ENCODE measurements at places on chromosomes 11 and 22.

- DNase-seq = no peak
Observed at GRCh38 chr11:72675221-72675620, 999 bp upstream of the PDE2A start.

DNA sequence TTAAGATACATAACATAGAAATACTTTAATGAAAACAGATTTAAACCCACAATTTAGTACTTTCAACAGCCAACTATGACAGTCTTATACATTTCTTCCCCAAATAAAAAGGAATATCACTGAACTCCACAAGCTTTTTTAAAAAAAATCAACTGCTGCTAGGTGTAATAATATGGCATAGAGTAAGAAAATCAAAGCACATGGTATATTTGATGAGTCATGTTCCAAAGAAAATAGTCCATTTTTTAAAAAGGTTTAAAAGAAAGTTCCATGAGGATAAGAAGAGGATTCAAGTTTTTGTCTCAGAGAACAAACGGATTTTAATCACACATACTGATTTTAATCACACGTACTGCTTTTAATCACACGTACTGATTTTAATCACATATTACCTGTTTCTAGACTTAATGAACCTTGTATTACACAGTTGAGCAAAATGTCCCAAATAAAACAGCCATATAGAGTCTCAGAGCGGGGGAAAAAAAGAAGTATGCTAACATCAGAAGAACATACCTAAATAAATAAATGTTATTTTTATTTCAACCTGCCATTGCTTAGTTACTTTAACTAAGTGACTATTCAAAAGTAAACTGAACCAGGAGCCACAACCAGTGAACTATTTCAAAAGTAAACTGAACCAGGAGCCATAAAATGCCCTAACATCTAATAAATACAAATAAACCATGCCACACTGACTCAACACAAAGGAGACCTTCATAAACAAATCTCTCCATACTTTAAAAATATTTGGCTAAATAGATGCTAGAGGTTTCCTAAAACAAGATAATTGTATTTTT lies 198.4 kb downstream of the SBF2 start:
- no peak for DNase-seq

DNA sequence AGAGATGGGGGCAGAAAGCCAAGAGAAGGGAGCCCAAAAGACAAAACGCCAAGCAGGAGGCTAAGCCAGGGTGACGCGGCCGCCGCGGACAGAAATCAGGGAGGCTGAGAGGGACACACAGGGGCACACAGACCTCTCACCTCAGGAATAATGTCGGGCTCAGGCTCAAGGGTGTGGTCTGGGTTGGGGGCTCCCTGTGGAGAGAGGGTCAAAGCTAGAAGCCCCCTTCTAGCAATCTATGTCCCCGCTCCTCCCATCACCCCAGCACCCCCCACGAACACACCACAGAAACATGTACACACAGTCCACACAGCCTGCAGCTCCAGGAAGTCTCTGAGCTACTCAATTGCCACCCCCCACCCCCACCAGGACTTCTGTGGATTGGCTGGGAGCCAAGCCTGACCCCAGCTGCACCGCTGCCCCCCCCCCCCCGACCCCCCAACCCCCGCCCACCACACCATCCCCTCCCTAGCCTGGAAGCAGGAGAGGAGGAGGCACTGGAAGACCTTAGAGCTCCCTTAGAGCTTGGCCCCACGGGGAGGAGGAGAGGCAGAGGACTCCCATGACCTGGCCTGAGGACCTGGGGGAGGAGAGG lies 6.9 kb downstream of the BCL9L start:
- no peak for DNase-seq

DNA sequence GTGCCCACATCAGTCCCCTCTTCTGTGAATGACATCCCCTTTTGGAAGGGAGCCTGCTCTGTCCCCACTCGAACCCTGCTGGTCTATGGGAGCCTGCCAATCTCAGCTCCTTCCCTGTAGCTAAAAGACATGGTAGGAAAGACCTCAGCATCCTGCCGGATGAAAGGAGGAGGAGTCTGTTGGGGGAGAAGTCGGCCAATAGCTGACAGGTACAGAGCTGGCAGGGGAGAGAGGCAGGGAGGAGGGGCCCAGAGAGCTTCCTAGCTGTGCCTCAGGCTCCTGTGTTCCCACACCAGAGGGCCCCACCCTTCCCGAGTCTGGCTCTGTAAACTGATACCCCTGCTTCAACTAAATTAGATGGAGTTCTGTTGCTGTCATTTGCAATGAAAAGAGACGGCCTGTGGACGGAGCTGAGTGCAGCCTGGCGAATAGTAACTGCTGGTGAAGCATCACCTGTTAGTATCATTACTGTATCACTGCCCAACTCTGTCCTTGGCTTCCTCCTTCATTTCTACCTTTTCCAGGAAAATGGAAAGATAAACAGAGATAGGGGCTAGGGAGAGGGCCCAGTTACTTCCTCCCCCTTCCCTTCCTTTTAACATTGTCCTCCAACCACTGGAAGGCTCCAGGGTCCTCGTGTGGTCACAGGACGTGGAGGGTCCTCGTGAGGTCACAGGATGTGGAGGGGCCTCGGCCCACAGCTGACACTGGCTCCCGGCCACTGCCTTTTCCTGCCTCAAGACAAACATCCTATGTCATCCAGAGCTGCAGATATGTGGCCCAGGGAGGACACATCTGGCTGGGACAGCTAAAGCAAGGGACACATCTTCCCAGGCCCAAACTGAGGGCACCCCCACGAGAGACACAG lies 15.1 kb downstream of the FXYD6 start:
- no peak for DNase-seq

DNA sequence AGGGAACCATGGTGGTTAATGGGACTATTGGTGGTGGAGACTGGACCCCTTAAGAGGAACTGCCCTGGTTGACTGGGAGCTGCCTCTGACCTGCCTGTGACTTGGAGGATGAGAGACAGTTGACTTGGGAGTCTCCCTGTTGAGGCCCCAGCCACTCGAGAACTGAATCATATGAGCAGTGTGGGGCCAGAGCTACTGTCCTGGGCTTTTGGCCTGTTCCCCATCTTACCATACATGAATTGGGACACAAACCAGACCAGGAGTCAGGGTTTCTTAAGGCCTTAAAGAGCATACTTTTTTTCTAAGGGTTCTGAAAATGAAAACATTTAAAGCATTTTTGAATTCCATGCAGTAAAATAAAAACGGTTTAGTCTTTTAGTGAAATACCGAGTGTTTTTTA lies 92.8 kb downstream of the TEAD1 start:
- no peak for DNase-seq

DNA sequence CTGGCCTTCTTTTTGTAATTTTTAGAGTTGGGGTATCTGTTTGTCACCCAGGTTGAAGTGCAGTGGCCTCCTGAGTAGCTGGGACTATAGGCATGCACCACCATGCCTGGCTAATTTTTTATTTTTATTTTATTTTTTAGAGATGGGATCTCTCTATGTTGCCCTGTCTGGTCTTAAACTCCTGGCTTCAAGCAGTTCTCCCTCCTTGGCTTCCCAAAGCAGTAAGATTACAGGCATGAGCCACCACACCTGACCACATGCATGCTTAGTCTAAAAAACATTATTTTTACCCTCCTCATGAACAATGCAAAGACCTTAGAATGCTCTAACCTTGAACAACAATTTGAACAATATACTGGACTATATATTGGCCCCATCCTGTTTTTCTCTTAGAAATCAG lies 22.1 kb upstream of the PITPNB start:
- DNase-seq = no peak

GRCh38 chr11:12189543-12190235 lies 79.3 kb downstream of the MICAL2 start:
- DNase-seq = no peak

DNA sequence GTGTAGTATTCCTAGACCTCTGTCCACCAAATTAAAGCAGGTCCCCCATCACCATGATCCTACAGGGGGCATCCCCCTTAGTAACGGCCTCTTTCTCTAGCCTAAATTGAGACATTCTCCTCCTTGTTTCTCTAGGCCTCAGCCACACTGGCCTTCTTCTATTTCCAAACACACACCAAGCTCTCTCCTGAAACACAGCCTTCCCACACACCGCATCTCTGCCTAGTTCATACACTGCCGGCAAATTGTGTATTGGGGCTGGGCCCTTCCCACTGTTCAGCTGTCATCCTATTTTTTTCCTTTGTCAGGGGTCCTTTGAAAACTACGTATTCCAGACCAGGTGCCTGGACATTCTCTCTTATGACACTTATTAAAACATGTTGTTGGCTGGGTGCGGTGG lies 11.5 kb upstream of the VPREB1 start:
- no peak for DNase-seq

DNA sequence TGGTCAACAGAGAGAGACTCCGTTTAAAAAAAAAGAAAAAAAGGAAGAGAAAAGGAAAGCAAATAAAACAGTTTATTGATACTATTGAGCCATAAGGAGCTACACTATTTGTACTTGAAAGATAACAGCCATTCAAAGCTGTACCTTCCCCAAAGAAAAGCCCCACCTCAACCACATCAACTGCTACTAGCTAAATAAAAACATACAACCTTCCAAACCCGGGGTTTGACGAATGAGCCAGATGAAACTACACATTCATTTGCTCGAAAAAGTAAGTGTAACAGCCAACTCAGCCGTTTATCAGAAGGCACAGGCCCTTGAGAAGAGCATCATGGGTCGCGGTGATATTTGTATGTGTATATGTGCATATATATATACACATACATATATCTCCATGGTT lies 78.4 kb downstream of the SIK3 start:
- no peak for DNase-seq

- DNase-seq = no peak
Observed at GRCh38 chr11:80748207-80748925, 1307.5 kb upstream of the TENM4 start.

DNA sequence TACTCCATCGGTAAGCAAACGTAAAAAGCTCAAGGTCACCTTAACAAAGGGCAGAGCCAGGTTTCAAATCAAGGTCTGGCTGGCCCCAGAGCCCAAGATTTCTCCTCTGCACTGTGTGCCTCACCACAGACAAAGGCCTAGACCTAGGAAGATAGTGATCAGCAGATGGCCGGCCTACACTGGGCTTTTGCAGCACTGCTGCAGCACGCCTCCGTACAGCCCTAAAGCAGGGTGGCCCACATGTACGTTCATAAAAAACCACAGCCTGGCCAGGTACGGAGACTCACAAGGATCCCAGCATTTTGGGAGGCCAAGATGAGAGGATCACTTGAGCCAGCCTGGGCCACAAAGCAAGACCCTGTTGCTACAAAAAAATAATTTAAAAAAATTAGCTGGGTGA lies 106.3 kb upstream of the PITPNB start:
- no peak for DNase-seq

GRCh38 chr11:484616-485015 lies 22.4 kb downstream of the RNH1 start:
- DNase-seq = no peak

DNA sequence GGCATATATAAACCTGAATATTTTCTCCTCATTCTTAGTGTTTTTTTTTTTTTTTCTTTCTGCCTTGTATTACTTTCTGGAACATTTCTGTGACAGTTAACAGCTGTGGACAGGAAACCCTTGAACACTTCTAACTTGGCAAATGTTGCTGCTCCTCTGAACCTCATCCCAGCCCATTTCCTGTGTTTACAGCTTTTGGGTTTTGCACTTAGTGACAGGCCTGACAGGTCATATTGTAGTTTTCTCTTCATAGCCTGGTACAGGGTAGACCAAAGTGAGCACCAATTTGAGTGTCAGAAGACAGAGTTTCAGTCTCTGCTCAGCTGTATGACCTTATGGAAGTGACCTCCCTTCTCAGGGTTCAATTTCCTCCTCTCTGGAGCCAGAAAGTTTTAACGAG lies 91.6 kb downstream of the STIM1 start:
- DNase-seq = peak; percentile 50

DNA sequence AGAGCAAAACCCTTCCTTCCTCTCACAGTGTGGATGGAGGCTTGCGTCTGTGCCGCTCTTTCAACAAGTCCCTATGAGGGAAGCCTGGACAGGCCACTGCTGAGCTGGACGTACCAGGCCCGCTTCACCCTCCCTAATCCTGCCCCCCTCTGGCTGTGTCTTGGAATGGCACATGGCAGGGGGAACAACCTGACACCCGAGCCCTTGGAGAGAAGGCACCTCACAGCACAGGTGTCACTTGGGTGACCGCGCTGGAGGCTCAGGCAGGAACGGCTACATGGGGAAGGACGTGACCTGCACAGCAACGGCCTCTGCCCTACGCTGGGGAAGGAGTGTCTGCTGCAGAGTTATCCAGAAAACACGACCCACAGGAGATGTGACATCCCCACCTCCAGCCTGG lies 11.0 kb downstream of the CARS1 start:
- no peak for DNase-seq

GRCh38 chr11:17875891-17876290 lies 137.0 kb downstream of the SERGEF start:
- DNase-seq = no peak

- DNase-seq = no peak
Observed at GRCh38 chr11:115298300-115299012, 205.8 kb downstream of the CADM1 start.

- no peak for DNase-seq
Observed at GRCh38 chr11:46122945-46123715, 1.9 kb upstream of the PHF21A start.

DNA sequence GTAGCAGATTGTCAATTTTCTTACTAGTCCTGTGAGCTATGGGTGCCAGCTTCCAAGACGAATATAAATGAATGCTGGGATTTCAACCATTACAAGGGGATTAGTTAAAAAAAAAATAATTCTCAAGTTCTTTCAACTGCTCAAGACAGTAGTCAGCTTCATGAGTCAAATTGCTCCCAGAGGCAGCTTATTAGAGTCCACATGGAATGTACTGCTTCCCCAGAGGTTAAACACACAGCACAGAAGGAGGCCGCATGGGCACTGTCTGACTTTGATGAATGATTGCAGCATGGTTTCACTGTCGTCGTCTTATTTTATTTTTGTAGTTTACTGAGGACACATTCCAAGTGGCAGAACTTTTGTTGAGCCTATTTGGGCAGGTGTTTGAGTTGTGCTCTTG lies 563.2 kb downstream of the TMEM135 start:
- no peak for DNase-seq

GRCh38 chr22:45878051-45878781 lies 98.7 kb downstream of the WNT7B start:
- no peak for DNase-seq

- no peak for DNase-seq
Observed at GRCh38 chr11:74936087-74936486, 12.8 kb downstream of the XRRA1 start.
